ENCODE measurements at places on chromosomes 11 and 22.

GRCh38 chr11:70495351-70496310, 97.3 kb downstream of the CTTN start:
- no peaks in the 10 kb centered on the region for H3K27me3 ChIP-seq
- no peaks in the 10 kb centered on the region for H3K36me3 ChIP-seq
- H3K27ac ChIP-seq = no peak overlapping the region
- H3K4me3 ChIP-seq = no peak overlapping the region
- no peak for ATAC-seq

- H3K36me3 ChIP-seq = no peaks in the 10 kb centered on the region
- H3K27ac ChIP-seq = no peak overlapping the region
- ATAC-seq = no peak
- no peaks in the 10 kb centered on the region for H3K4me1 ChIP-seq
- H3K27me3 ChIP-seq = no peaks in the 10 kb centered on the region
- no peak overlapping the region for H3K4me3 ChIP-seq
Measured at GRCh38 chr11:104422324-104422944, 258.5 kb upstream of the PDGFD start.

DNA sequence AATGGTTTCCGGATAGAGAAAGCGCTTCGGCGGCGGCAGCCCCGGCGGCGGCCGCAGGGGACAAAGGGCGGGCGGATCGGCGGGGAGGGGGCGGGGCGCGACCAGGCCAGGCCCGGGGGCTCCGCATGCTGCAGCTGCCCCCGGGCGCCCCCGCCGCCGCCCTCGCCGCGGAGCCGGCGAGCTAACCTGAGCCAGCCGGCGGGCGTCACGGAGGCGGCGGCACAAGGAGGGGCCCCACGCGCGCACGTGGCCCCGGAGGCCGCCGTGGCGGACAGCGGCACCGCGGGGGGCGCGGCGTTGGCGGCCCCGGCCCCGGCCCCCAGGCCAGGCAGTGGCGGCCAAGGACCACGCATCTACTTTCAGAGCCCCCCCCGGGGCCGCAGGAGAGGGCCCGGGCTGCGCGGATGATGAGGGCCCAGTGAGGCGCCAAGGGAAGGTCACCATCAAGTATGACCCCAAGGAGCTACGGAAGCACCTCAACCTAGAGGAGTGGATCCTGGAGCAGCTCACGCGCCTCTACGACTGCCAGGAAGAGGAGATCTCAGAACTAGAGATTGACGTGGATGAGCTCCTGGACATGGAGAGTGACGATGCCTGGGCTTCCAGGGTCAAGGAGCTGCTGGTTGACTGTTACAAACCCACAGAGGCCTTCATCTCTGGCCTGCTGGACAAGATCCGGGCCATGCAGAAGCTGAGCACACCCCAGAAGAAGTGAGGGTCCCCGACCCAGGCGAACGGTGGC, 15.7 kb downstream of the PIK3IP1 start:
- H3K4me1 ChIP-seq = peaks cover 34% of the 10 kb centered on the region
- peaks cover 98% of the 10 kb centered on the region for H3K36me3 ChIP-seq
- ATAC-seq = no peak
- H3K27me3 ChIP-seq = no peaks in the 10 kb centered on the region
- no peak overlapping the region for H3K4me3 ChIP-seq

- ATAC-seq = no peak
- no peaks in the 10 kb centered on the region for H3K36me3 ChIP-seq
- H3K4me3 ChIP-seq = no peak overlapping the region
- no peaks in the 10 kb centered on the region for H3K4me1 ChIP-seq
- no peak overlapping the region for H3K27ac ChIP-seq
Measured at GRCh38 chr11:11478687-11479086, 125.6 kb upstream of the CSNK2A3 start.

DNA sequence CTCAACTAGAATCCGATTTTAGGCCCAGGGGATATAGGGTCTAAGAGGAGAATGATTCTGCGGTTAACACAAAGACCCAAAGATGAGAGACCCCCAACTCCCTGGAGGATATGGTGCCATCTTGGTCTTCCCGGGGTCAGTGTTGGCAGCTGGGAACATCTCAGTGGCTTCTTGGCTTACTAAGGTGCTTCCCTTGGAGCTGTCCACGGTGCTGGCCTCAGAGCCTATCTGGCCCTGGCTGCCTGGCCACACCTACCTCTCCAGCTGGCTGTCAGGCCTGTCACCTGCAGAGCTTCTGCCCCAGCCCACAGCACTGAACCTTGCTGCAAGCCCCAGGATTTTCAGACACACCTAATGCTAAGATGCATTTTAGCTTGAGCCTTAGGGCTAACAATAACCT, 70.7 kb upstream of the THY1 start:
- peaks cover 21% of the 10 kb centered on the region for H3K27me3 ChIP-seq
- H3K4me1 ChIP-seq = no peaks in the 10 kb centered on the region

DNA sequence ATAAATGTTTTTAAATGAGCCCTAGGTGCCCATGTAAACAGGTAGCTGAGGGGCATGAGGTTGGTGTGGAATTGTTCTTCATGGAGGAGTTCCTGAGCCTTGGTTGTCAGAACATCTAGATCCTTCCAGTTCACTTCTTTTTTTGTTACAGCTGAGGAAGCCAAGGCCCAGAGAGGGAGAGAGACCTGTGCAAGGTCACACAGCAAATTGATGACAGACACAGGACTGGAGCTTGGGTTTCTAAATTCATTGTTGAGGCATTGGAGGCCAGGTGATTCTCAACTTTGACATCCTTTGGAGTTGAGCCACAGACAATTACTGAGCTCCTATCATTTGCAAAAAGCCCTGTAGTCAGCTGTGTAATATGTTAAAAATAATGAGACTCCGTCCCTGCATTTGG, 73.1 kb upstream of the CRYBB3 start:
- H3K4me3 ChIP-seq = no peak overlapping the region
- no peaks in the 10 kb centered on the region for H3K27me3 ChIP-seq
- no peak overlapping the region for H3K27ac ChIP-seq
- H3K36me3 ChIP-seq = no peaks in the 10 kb centered on the region
- H3K4me1 ChIP-seq = no peaks in the 10 kb centered on the region

DNA sequence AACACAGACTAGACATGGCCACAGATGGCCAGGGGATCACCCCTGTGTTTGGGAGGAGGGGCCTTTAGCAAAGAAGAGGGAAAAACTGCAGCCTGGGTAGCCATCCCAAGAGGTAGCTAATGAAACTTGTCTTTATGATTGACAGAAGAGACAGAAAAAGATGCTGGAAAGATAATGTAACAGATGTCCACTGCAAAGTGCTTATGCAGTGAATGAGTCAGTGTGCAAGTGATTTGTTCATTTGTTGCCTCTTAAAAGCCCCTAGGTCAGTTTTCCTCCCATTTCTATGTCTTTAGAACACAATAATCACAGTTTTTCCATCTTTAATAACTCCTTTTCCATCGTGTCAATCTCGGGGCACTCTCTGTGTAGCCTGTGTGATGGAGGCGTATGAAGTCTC, 57.2 kb downstream of the INSC start:
- H3K4me1 ChIP-seq = no peaks in the 10 kb centered on the region
- no peaks in the 10 kb centered on the region for H3K36me3 ChIP-seq
- no peak for ATAC-seq
- H3K27ac ChIP-seq = no peak overlapping the region
